SK-N-SH treated with all-trans-retinoic acid at 6 μM for 48 hours (cell line): ENCODE measurements at places on chromosomes 1 and 21.

GRCh38 chr21:36104317-36105300 is 30.3 kb upstream of the CBR3 start:
- no peak for ATAC-seq

DNA sequence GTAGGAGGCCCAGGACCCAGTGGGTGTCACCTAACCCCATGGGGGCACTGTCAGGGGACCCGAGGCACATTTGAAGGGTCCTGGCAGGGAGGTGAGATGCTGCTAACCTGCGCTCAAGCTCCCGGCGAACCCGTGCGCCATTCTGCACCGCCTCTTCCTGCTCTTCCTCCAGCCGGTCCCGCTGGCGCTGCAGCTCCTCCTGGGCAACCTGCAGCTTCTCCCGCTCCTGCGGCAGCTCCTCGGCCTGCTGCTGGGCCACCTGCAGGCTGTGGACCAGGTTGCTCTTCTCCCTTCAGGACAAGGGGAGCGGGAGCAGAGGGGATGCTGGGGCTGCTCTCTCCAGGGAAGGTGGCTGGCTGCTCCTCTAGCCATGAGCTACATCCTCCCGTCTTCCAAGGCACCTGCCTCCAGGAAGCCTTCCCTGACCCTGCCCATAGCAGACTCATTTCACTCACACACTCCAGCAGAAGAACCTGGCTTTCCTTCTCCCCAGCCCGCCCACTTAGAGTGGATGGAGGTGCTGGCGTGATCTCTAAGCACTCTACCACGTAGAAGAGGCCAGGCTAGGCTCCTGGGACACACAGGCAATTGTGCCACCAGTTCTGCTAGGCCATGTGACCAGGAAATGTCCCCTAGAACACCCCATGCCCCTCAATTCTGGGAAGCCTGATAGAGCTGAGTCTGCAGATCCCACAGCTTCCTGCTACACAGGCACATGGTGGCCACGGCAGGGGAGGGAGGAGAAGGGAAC is 15.2 kb upstream of the NBPF1 start:
- no peak for ATAC-seq

- ATAC-seq, result no peak
Observed at GRCh38 chr1:36206323-36206858, 17.9 kb upstream of the THRAP3 start.

- no peak for ATAC-seq
Observed at GRCh38 chr1:53560581-53561502, 101.6 kb downstream of the DMRTB1 start.

DNA sequence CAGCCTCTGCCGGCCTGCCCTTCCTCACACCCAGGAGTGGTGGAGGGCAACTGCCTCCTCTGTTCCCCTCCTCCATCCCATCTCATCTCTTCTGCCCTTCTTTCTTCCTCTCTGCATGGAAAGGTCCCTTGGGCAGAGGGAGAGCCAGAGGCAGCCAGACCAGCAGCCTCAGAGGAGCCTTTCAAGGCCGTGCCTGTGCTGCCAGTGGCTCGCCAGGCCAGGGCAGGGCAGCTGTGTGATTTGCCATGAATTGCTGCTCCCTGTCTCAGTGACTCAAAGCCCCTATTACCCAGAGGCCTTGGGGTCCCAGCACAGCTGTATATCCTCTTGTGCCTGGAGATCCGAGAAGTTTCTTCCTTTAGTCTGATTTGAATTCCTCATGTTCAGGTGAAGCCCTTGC is 21.9 kb downstream of the TMCC2 start:
- peak; percentile 24; the same call in 2 of the 3 replicates for ATAC-seq

DNA sequence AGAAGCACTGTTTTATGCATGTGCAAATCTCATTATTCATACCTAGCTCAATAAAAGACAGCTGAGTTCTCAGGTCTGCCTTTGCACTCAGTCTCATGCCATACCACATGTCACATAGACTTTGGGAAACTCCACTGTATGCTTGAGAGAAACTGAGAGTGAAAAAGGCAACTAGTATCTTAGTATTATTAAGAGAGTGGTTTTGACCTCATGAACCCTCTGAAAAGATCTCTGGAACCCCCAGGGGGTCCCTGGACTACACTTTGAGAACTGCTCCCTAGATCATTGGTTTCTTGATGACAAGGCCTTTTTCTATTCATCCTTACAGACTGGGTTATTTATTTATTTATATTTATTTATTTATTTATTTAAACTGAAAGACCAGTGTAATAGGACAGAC is 3.7 kb upstream of the RHEX start:
- no peak for ATAC-seq

DNA sequence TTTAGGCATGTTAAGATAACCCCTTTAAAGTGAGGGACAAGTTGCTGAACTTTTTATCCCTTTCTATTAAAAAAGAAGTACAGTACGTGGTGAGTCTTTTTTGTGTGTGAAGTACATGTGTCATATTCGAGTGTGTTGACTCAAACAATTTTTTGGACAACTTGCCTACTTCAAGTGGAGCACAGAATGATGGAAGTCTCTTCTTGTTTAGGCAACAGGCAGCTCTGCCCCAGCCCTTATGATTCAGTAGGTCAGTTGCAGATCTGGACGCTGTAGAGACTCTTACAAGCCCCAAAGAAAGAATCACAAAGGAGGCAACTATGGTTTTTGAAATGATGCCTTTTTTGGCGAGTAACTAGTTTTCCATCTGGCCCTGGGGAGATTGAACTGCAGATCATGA is 14.4 kb upstream of the ZFP69B start:
- no peak for ATAC-seq

DNA sequence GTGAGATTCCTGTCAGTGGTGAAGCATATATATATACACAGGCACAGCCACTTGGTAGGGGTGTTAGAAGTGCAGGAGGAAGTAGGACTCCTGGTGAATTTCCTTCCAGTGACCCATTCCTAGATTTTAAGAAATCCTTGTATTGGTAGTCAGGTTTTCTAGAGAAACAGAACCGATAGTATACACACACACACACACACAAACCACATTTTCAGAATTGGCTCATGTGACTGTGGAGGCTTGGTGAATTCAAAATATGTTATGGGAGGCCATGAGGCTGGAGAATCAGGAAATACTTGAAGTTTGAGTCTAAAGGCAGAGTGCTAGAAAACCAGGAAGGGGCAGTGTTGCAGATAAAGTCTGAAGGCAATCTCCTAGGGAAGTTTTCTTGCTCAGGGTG is 114.2 kb downstream of the FCRL5 start:
- ATAC-seq, result no peak

DNA sequence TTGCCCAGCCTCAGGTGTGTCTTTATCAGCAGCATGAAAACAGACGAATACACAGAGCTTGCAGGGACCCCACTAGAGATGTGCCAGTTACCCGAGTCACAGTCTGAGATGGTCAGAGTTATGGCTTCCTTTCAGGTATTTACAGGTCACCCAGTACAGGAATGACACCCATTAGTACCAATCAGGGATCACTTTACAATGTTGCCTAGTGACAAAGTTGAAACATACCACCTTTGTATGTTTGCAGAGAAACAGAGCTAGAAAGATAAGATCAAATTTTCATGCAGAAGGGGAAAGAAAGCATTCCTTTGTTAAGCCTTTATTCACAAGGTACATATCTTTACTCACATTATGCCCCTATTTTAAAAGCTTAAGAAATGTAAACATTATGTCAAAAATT is 137.6 kb downstream of the RGS7 start:
- ATAC-seq, result no peak

DNA sequence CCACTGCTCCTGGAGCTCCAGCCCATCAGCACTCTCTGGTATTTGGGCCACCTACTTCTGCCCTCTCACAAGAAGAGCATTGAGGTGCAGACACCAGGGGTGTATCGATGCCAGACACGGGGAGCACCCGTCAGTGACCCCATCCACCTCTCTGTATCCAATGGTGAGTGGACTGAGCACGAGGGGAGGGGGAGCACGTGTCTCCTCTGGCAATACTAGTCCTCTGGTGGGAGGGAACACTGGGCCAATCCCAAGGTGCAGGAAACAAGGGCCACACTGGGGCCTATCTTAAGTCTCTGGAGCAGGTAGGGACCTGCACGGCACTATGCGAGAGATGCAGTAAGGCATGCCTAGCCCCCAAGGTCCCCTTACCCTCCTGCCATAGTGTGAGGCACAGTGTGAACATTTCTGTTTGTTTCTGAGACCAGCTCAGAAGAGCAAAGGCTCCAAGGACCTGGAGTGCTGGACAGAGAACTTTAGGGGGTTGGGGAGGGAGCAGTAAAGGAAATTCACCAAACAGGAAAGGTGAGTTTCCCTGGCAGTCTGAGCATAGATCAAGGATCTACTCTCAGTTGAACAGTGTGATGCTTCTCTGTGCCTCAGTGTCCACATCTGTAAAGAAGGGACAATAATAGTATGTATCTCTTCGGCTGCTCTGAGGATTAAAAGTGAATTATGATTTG is 2.3 kb downstream of the FCRLB start:
- ATAC-seq, result no peak

- peak; percentile 19; the same call in 1 of the 3 replicates for ATAC-seq
Observed at GRCh38 chr1:8443558-8444194, 125.8 kb downstream of the SLC45A1 start.

DNA sequence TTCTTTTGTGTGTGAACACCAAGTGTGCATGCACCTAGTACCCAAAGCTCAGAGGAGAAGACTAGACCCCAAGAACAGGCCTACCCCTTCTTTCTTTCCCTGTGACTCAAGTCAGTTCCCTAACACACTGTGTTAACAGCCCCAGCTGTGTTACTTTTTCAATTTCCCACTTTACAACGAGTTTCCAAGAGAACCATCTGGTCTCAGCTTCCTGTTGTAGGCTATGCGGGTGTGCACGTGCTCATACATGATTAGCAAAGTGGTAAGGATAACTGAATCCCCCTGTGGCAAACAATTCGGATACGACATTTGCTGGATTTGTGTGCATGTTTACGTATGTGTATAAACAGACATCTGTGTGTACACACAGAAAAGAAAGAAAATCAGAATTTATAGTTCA is 17.9 kb downstream of the IFNAR2 start:
- ATAC-seq, result no peak

DNA sequence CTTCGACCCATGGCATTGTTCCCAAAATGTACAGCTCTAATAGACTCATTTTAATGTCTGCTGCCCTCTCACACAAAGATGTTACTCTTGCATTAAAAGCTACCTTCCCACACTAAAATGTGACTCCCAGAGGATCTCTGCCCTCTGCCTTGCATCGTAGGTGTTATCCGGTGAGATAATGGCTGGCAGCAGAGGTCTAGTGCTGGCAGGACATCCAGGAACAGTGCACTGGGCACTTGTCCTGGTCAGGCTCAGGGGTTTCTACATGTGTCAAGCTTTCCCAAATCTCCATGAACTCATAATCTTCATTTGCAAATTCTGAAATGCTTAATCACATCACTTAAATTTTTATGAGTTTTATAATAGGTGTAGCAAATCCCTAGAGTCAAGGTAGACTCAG is 310.6 kb downstream of the LRRIQ3 start:
- ATAC-seq, result no peak

DNA sequence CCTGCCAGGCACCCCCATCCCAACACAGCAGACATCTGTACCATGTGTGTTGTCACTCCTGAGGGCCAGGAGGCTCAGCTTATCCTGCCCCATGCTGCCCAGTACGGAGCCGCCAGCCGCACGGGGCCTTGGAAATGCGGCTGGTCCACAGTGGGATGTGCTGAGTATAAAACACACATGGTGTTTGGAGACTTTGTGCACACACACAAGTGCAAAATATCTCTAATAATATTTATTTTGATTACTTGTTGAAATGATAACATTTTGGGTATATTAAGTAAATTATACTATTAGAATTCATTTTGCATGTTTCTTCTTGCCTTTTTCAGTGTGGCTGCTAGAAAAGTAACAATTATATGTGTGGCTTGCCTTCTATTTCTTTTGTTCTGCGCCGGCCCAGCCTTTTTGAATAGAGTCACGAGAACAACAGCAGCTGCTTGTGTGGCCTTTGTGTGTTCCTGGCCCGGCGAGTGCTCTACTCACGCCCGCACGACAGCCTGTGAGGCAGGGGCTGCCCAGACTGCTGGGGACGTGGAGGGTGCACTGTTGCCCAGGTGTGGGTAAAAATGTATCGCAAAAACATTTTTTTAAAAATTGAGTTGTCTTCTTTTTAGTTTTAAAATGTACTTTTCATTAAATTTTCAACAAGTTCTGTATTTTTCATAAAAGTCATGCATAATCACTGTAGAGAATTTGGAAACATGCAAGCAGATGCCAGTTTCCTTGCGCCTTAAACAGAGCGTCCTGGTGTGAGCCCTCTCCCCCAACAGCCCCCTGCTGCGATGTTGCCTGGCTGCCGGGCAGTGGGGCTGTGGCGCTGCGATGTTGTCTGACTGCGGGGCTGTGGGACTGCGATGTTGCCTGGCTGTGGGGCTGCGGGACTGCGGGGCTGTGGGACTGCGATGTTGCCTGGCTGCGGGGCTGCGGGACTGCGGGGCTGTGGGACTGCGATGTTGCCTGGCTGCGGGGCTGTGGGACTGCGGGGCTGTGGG is 35.5 kb downstream of the COQ8A start:
- no peak for ATAC-seq

DNA sequence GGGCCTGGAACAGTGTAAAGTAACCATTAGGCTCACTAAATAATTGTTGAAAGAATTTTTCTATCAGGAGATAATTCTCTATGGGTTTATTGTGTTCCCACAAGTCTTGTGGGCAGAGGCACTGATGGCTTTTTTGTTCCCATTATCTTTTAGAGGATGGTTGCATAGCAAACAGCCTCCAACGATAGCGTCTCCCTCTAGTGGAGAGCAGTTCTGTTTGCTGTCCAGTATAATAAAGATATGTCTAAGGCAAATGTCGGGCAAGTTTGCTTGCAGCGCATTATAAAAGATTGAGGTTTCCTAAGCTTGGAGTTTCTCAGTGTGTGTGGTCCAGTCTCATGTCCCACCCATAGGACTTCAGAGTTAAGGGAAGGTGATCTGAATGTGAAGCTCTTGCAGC is 1.3 kb upstream of the SLC6A17 start:
- ATAC-seq, result no peak

DNA sequence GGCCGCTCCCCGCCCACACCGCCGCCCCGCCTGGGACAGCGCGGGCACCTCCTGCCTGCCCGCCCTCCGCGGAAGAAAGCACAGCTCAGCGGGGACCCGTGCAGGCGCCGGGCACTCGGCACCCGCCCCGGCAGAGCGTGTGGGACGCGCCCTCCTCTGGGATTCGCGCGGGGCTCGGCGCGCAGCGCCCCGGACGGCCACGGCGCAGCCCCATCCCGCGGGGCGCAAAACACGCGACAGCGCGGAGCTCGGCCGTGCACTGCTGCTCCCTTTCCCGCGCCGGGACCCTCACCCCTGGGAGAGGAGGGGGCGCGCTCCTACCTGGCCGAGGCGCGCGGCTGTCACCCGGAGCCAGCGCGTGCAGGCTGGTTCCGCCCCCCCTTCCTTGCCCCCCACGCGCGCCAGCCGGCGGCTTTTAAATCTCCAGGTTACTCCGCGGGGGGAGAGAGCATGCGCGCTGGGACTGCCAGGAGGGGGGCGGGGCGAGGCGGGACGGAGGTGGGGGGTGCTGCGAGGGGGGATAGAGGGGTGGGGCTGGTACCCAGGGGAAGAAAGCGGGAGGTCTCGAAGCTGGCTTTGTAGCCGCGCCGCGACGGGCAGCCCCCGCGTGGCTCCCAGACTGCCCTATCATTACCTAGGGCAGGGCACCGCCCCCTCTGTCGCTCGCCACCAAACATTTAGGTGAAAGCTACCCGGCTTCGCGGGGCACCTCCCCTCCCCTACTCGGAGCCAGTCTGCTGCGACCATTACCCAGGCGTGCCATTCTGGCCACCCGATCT is at the start of gene SLC45A3:
Gene SLC45A3, minus strand, starts transcription at position 437 of the 779 bp plus-strand sequence. CDS start 15,853 bp downstream, outside the sequence.
- peak; percentile 73 for ATAC-seq
